ENCODE measurements at places on chromosomes 7 and 10.

- no peak for DNase-seq
Measured at GRCh38 chr7:30814700-30815387, 43.6 kb downstream of the MINDY4 start.

- DNase-seq = no peak
Measured at GRCh38 chr7:19295376-19295775, 150.2 kb upstream of the FERD3L start.

- DNase-seq = no peak
Measured at GRCh38 chr7:32522746-32523530, 27.6 kb downstream of the AVL9 start.

DNA sequence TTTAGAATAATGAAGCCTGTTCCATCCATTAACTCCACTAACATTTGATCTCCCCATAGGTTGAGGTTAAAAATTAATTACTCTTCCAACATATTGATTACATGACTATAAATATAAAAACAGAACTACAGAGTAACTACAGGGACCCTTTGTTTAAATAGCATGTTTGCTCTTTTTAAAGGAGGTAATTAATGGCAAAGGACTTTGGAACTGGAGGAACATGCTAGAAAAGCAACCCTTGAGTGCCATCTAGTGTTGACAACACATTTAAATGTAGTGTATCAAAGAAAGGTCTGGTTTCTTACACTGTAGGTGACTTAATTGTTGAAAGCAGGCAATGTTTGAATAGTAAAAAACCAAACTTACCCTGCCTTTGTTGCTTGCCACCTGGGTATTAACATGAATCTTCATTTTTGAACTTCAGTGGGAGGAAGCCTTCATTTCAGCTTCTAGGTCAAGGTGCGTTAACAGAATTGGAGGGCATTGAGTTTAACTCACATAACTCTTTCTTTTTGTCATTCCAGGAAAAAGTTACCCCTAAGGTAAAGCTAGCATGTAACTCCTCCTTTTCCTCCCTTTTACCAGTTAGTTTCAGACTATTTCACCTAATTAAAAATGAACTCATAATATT, 52.6 kb upstream of the CAPZA2 start:
- DNase-seq = no peak

- DNase-seq = no peak
Measured at GRCh38 chr7:29599026-29599425, 35.4 kb downstream of the PRR15 start.

GRCh38 chr10:117360994-117361667, 14.1 kb downstream of the PDZD8 start:
- no peak for DNase-seq

- DNase-seq = no peak
Measured at GRCh38 chr10:90162271-90162853, 461.0 kb downstream of the KIF20B start.

DNA sequence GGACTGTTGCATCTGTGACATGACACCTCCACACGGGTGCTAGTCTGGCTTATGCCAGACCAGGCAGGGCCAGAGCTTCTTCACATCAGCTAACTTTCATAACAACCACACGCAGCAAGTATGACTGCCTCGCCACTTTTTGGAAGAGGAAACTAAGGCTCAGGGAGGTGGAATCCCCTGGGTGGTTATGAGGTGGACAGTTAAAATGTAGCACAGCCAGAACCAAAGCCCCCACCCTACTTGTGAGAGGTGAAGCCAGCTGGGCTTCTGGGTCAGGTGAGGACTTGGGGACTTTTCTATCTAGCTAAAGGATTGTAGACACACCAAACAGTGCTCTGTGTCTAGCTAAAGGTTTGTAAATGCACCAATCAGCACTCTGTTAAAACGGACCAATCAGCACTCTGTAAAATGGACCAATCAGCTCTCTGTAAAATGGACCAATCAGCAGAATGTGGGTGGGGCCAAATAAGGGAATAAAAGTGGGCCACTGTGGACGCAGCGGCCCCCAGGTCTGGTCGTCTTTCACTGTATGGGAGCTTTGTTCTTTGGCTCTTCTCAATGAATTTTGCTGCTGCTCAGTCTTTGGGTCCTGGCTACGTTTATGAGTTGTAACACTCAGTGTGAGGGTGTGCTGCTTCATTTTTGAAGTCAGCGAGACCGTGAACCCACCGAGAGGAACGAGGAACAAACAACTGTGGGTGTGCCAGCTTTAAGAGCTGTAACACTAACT, 171.0 kb downstream of the PTPN20 start:
- no peak for DNase-seq

GRCh38 chr7:7292085-7292484, 109.7 kb downstream of the C1GALT1 start:
- DNase-seq = no peak

Data from NK-92 treated with Interleukin-12 subunit alpha and Interleukin-12 subunit beta, amount 100 ng/mL, for 24 hours (cell line).